ENCODE measurements at places on chromosomes 12 and 14. TPM values are rescaled to one million over a fixed set of nuclear protein-coding genes. Genes with fewer than 3 reads are reported as not detected.

HOXC13 gene
- total RNA-seq, result 6.1 TPM

RPL6 gene
- total RNA-seq, result 2,764 TPM

TMEM30B gene
- total RNA-seq, result not detected

RAB15 gene
- total RNA-seq, result 16.4 TPM

TPPP2 gene
- not detected for total RNA-seq

GRCh38 chr12:115752913-115753726, 524.4 kb downstream of the MED13L start:
- DNase-seq, result peak; percentile 79

- DNase-seq, result no peak
Measured at GRCh38 chr14:61145034-61145902, 135.9 kb downstream of the TMEM30B start.

DNA sequence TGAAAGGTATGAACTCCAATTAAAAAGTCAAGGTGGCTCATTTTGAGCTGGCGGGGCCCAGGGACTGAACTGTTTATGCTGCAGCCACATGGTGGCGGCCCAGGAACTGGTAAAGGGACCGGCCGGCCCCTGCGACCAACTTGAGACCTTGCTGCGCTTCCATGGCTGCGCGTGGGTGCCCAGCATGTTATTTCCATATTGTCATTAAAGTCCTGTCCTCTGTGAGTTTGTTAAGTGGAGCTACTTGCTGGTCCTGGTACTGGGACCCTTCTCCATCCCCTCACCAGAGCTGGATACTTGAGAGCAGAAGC, 62.3 kb downstream of the BEGAIN start:
- peak; percentile 43 for DNase-seq

- no peak for DNase-seq
Measured at GRCh38 chr14:23470947-23471346, 1.4 kb downstream of the NGDN start.

DNA sequence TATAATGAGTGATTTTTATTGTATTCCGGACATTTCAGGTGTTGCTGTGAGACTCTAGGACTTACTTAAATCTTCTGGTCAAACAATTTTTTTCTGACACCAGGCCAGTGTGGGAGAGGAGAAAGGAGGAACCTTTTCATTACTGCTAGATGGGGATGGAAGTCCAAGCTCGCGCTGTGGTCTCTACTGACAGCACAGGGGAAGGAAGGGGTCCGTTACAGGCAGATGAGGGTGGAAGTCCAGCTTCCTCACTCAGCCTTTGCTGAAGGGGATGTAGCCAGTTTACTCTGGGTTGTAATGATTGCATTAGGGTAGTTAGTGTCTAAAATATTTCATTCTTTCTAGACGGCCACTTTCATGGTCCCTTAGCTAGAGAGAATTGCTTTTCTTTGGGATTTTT, 26.3 kb upstream of the ST8SIA1 start:
- DNase-seq, result no peak

GRCh38 chr12:62123721-62124203, 136.4 kb upstream of the USP15 start:
- DNase-seq, result peak; percentile 68

DNA sequence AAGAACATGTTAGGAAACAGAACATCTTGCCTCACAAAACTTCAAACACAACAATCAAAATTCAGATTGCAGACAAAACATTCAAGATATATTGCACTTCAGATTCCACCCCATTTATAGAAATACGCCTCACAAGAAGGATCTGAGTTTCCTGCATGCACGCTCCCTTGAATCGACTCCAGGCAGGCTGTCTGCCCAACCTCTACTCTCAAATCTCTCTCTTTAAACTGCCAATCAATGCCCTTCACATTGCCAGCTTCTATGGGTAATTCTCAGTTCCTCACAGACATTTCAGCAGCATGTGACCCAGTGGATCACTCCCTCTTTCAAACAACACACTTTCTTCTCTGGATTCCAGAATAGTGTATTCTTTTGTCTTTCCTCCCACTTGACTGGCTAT, 184.1 kb downstream of the PRKD1 start:
- peak; percentile 78 for DNase-seq

GRCh38 chr14:70955543-70956480, 48.6 kb downstream of the PCNX1 start:
- peak; percentile 66 for DNase-seq

DNA sequence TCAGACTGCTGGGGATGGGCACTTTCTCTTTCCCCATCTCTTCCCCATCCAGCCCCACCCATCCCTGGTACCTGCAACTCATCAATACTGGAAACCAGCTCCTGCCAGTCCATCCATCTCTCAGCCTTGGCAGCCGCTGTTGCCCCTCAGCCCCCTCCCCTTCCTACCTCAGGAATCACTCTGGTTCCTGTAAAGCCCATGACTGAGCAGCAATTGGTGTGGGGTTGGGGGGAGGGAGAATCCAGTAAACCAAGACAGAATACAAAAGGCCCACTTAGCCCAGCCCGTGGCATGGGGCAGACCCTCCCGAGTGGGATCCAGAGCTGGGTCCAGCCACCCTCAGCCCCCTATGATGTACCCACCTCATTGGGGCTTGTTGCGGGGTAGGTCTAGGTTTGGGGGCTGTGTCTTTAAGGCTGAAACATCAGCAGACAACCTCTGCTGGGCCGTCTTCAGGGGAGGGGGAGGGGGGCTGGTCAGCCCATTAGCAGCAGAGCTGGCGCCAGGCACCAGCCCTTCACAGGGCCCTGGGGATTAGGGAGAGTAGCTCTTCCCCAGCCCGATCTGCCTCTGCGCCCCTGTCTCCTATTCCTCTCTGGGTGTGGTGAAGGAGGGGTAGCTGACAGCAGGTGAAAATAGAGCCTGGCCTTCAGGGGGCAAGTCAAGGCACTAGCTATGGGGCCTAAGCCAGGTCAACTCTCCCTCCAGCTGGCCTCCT, 702 bp upstream of the PRPH start:
- no peak for DNase-seq

DNA sequence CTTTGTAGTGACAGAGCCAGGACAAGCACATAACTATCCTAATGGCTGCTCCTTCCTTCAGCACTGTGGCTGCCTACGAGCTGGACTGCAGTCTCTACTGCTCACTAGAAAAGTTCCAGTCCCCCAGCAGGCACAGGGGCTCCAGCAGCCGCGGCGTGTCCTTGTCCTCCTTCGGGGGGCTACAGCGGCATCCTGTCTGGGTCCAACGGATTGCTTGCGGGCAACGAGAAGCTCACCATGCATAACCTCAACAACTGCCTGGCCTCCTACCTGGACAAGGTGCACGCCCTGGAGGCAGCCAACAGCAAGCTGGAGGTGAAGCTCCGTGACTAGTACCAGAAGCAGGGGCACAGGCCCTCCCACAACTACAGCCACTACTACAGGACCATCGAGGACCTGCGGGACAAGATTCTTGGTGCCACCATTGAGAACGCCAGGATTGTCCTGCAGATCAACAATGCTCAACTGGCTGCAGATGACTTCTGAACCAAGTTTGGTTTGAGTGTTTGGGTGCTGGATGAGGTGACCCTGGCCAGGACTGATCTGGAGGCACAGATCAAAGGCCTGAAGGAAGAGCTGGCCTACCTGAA, 169.4 kb downstream of the NDUFA12 start:
- DNase-seq, result no peak

GRCh38 chr12:110613071-110613770, 708 bp upstream of the TCTN1 start:
- DNase-seq, result no peak

DNA sequence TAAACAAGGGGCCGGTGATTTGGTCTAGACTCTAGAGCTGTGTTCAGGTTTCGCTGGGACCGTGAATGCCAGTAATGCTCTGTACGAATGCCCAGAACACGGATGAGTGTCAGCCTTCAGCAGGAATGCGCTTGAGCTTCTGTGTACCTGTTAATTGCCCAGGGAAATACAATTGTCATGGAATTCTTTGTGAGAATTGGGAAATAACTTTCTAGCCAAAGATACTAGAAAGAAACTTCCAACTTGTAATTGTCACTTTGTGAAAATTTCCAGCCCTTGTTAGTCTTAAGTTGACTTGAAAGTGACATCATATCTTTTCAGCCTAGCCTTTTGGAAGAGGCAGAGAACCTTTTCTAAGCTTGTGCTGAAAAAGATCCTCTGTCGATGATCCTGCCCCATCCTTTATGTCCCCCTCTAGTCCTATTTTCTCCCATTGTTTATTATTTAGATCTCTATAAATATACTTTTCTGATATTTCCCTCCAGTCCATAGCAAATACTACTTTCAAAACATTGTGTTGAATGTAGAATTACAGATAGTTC, 2.7 kb downstream of the CHST11 start:
- no peak for DNase-seq

DNA sequence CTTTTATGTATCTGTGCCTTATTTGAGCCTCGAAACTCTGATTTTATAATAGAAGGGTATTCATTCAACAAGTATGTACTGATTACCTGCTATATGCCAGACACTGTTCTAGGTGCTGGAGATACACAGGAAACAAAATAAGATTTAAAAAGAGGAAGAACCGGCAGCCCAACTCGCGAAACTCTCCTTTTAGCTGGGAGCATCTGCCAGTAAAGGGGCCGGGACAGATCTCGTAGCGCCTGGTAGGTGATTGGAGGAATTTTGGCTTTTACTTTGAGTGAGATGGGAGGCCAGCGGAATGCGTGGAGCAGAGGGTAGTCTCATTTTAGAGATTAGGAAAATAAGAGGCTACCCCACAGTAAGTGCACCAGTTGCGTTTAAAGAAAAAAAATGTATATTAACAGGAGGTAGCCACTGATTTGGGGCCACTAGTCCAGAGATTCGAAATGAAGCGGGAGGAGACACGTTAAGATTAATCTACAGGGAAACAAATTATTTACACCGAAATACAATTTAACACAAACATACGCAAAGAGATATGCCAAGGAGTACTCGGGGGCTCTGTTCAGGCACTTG, 520 bp upstream of the MON2 start:
- peak; percentile 38 for DNase-seq

- no peak for DNase-seq
Measured at GRCh38 chr12:15883536-15883935, 1.3 kb downstream of the STRAP start.

DNA sequence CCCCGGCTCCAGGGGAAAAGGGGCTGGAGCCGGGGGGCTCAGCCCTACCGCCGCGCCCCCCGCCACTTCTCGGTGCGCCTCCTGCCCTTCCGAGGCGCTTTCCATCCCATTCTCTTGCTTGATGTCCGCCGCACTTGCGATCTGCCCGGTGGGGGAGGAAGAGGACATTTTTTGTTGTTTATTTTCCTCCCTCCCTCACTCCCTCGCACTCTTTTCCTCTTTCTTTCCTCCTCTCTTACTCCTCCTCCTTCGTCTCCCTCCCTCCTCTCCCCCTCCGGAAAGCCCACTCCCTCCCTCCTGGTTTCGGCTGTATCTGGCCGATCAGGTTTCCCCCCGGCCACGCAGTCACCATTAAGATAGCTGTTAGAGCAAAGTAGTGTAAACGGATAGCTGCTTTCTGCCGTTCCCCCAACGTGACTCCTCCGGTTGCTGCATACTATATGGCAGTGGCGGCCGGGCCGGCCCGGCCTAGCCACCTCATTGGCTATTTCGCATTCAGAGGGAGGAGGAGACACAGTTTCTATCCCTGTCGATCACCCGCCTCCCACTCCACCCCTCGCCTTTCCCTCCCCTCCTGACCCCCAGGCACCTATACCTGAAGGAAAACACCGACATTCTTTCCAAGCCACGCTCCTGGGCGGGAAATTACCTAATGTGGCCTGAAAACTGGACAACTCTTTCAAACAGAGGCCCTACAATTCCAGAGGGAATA, at the start of gene SIX4:
Gene SIX4 (minus strand): TSS at position 445 of the 712 bp plus-strand sequence. CDS start 277 bp downstream, at position 168.
- DNase-seq, result peak; percentile 76

Data from SK-MEL-5 (cell line).